Esophagus squamous epithelium (tissue), 5 donors: ENCODE measurements at places on chromosomes 11 and 22.

DNA sequence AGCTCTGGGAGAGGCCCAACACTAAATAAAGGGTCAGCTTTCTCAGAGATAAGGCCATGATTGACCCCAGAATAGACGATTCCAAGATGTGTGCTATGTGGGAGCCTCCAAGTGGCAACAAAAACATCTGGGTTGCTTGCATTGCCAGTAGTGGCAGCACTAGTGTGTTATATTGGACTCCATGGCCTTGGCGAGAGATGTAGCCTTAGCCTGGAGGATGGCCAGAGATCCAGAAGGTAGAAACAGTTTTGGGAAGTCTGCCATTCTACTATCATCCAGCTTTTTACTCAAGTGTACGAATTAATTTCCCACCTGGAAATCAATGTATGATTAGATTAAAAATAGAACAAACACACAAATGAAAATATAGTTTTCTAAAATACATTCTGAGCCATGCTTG is 3.0 kb downstream of the OR8D4 start:
- H3K4me1 ChIP-seq: no peaks in the 10 kb centered on the region
- no peak for DNase-seq
- no peak overlapping the region for H3K4me3 ChIP-seq
- no peak overlapping the region for H3K27ac ChIP-seq
- H3K36me3 ChIP-seq: no peaks in the 10 kb centered on the region
- H3K27me3 ChIP-seq: no peaks in the 10 kb centered on the region

DNA sequence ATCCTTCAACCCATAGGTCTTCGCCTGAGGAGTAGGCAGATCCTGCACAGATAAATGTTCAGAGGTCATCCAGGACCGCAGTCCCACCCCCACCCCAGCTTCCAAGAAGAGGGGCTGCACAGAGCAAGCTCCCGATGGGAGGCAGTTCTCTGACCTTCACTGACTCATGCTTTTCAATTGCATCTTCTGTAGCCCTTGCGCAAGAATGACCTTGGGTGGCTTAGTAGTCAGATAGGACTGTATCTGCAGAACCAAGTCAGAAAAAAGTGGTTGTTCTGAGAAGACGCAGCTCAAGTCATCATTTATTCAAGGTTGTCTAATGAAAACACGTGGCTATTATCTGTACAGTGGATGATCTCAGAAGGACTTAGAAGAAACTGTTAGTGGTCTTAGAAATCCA is 16.4 kb upstream of the GRAMD1B start:
- no peak overlapping the region for H3K4me3 ChIP-seq
- no peaks in the 10 kb centered on the region for H3K4me1 ChIP-seq
- DNase-seq: no peak
- no peaks in the 10 kb centered on the region for H3K36me3 ChIP-seq
- no peaks in the 10 kb centered on the region for H3K27me3 ChIP-seq

GRCh38 chr11:87323899-87324298 is 286.2 kb downstream of the TMEM135 start:
- H3K27me3 ChIP-seq: no peaks in the 10 kb centered on the region
- no peaks in the 10 kb centered on the region for H3K4me1 ChIP-seq
- DNase-seq: no peak

- no peak overlapping the region for H3K4me3 ChIP-seq
- DNase-seq: no peak
- H3K27ac ChIP-seq: no peak overlapping the region
- peaks cover 10% of the 10 kb centered on the region for H3K27me3 ChIP-seq
- H3K36me3 ChIP-seq: no peaks in the 10 kb centered on the region
These were observed 148.9 kb downstream of the NECTIN1 start for GRCh38 chr11:119580081-119580480.

DNA sequence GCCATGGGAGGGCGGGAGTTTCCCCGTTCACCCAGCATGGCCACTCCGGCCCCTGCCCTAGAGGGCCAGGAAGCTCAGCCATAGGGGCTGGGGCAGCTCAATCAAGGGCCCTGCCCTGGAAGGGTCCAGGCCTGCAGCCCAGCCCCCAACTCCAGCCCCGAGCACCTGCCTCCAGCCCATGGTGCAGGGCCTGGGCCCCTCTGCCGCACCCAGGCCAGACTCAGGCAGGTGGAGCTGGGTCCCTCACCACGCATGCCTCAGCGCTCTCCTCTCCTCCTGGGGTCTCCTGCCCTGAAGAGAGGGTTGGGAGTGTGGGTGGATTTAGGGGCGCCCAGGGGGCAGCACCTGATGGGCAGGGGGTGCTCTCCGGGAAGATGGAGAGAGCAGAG is 13.1 kb downstream of the MLC1 start:
- no peaks in the 10 kb centered on the region for H3K27me3 ChIP-seq
- H3K4me3 ChIP-seq: no peak overlapping the region
- DNase-seq: no peak
- no peaks in the 10 kb centered on the region for H3K36me3 ChIP-seq

DNA sequence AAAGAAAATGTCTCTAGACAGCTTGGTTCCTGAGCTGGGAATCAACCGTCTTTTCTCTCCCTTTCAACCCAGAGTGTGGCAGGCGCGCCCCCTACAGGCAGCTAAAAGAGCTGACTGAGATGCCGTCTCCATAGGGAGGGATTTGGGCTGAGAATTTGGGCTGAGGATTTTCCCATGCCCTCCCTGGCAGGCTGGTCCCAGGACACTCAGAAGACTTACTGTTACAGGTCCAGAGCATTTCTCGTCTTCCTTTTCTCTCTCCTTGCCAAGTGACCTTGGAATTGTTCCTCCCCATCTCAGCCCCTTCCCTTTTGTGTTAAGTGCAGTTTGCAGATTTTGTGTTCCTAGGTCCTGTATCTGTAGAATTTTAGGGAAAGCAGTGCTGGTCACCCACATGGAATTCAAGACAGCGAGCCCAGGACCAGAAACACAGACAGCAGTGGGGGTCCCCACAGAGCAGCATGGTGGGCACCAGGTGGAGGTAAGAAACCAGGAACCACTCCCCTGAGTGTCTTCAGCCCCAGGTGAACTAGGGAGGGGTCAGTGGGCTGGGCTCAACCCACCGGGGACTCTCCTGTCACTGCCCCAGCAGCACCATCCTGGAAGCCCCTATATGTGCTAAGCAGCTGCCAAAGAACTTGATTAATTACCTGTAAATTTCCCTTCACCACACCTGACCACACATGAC is 9.9 kb upstream of the IGLL5 start:
- no peaks in the 10 kb centered on the region for H3K27me3 ChIP-seq
- H3K27ac ChIP-seq: no peak overlapping the region
- DNase-seq: no peak
- H3K4me1 ChIP-seq: no peaks in the 10 kb centered on the region

DNA sequence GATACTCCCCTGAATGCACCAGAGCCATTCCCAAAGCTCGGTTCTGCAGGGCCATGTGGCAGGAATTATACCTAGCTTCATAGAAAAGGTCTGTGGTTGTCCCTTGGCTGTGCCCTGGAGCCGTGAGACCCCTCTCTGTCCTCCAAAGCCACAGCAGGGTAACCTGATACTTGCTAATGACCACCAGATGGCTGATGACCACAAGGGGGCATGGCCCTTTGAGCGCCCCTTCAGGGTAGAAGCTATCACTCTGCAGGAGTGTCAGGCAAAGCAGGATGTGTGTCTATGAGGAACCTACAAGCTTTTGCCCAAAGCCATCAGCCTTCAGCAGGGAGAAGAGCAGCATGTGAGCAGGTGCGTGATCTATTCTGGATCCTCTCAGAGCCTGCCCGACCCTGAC is 95.3 kb downstream of the NTM start:
- no peaks in the 10 kb centered on the region for H3K36me3 ChIP-seq
- DNase-seq: no peak
- H3K4me1 ChIP-seq: no peaks in the 10 kb centered on the region
- peaks cover 35% of the 10 kb centered on the region for H3K27me3 ChIP-seq
- H3K27ac ChIP-seq: no peak overlapping the region
